ENCODE measurements at places on chromosomes 6 and 20.

DNA sequence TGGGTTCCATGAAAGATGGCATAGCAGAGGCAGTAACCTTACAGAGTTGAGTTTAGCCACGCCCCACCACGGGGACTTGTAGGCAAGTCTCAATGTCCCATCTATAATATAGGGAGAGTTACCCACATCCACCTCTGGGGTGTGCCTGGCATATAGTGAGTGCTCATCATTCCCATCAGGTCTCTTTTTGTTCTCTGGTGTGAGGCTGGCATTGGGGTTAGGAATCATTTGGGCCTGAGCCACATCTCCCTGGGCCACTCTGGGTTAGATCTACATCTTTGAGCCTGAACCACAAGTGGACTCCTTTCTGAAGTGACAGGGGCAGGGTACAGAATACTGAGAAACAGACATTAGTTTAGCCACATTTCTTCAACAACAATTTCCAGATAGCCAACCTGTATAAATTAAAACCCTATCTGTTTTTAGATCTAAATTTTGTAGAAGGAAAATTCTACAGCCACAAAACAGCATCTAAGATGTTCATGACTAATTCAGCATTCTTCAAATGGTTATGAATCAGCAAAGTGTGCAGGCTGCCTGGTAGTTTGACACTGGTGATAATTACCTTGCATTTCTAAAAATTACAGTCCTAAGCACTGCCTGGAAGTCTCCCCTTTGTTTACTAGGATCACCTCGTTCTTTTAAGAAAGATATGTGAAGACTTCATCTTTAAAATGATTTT, 20.1 kb downstream of the RNF24 start:
- no peak for DNase-seq

GRCh38 chr20:25624500-25624939, 706 bp upstream of the NANP start:
- no peak for DNase-seq

- no peak for DNase-seq
These were observed 296.3 kb downstream of the PREX1 start for GRCh38 chr20:48531505-48531904.

GRCh38 chr20:35820715-35821114, 48.9 kb downstream of the PHF20 start:
- no peak for DNase-seq

GRCh38 chr6:169975286-169975685, 223.9 kb downstream of the ERMARD start:
- no peak for DNase-seq
